NCI-H774 (cell line): ENCODE measurements at places on chromosomes 4 and X.

DNA sequence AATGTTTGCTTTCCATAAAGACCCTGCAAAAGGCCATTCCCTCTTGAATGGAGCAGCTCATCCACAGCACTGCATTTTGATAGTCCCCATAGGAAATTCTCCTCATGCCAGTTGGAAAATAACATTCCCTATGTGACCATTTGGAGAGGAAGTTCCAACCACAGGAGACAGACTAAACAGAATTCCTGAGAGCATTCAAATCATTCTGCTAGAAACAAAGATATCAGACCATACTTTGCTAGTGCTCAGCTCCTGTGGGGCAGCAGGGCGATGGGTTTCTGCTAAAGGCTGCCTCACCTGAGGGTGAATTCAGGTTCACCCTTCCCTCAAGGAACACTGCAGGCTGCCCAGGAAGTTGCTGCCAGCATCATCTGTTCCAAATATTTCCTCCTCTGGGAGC, 58.8 kb downstream of the LNX1 start:
- no peak for DNase-seq

GRCh38 chr4:142701017-142701416, 145.1 kb downstream of the INPP4B start:
- no peak for DNase-seq

GRCh38 chrX:109390556-109390955, 91.3 kb downstream of the GUCY2F start:
- DNase-seq: no peak

DNA sequence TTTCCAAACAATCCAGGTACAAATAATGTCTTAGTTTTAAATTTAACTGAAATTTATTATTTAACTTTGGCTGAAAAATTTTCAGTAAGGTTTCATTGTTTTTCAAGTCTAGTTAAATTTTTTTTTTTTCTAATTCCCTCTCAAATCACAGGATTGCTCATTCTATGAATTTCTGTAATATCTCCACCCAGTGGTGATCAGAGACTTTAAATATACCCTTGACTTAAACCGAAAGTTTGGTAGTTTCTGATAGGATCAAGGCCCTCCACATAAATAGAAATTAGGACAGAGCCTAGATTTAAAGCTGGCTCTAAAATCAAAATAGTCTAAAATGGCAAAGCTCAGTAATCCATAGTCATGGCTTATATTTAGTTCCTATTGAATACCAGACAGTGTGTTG, 175.4 kb downstream of the TBCK start:
- no peak for DNase-seq

DNA sequence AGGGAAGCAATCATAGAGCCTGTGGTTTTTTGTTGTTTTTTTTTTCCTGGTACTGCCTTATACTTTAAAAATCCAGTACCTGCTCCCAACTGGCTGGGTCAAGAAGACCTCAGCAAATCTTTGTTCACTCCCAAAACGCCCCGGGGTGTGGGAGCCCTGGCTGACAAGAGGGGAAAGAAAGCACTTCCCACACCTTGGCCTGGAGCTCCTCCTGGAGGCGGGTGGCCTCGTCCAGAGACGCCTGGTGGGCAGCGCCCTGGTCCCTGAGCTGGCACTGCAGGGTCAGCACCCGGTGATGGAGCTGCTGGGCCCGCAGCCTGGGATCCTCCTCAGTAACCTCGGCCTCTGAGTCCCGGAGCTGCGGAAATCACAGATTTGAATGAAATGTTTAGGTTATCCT, 38.2 kb downstream of the C4orf50 start:
- peak; percentile 33 for DNase-seq

- no peak for DNase-seq
Observed at GRCh38 chr4:146490106-146490505, 31.6 kb downstream of the SLC10A7 start.

DNA sequence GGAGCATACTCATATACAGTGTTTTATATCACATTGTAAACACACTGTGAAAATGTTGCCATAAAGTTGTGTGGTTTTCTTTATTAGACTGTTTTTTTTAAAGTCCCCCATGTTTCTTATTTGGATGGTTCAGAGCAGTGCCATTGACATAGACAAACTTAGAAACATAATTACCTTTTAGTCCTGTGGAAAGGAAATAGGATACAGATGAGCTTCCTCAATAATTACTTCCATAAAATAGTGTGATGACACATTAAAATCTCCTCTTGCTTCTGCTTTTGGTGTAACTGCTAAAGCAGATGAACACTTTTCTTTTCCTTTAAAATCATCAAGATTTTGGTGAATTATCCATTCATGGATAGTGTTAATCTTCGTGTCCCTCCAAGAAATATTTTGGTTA, 52.9 kb upstream of the LIMCH1 start:
- no peak for DNase-seq

- no peak for DNase-seq
Observed at GRCh38 chr4:166198041-166198440, 325.0 kb downstream of the TLL1 start.

- DNase-seq: no peak
Observed at GRCh38 chr4:122855353-122855890, 28.8 kb downstream of the FGF2 start.

DNA sequence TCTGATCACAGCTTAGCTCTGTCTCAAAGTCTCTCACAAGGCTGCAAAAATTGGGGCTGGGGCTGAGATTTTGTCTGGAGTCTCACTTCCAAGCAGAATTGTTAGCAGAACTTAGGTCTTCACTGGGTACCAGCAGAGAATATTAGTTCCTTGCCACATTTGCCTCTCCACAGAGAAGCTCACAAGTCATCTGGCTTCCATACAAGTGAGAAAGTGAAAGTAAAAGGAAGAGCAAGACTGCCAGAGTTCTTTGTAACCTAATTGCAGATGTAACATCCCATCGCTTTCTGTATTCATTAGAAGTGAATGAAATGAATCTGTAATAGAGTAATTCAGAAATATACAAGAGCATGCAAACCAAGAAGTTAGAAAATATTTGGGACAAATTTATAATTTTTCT, 624.1 kb upstream of the GNPDA2 start:
- DNase-seq: peak; percentile 19

- no peak for DNase-seq
Observed at GRCh38 chrX:148928811-148929210, 428.4 kb downstream of the AFF2 start.

DNA sequence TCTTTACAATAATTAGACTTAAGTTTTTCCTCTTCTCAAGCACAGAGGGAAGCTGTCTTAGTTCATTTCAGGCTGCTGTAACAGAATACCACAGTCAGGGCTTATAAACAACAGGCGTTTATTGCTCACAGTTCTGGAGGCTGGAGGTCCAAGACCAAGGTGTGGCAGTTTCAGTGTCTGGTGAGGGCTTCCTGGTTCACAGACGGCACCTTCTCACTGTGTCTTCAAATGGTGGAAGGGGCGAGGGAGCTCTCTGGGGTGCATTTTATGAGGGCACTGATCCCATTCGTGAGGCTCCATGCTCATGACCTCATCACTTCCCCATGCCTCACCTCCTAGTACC, 115.7 kb upstream of the MXRA5 start:
- no peak for DNase-seq

GRCh38 chr4:171186700-171187099, 626.5 kb upstream of the GALNTL6 start:
- DNase-seq: no peak

DNA sequence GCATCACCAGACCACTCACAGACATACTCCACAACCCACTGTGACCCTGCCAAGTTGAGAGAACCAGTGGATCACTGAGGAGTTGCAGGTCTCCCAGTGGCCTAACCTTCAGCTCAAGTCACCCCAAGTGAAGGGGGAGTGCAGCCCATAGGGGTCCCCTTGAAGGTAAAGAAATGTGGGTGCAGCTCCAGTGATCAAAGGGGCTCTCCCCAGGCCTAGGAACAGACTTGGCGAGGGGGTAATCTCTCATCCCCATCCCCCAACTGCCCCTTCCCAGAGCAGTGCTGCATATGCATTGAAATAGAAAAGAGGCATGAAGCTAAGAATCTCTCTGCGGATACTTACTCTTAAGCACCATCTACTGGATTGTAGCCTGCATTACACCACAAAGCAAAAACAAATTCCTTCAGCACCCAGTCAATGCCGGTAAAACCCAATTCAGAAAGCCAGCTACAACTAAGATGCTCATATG, 27.0 kb downstream of the MAGEE1 start:
- no peak for DNase-seq

DNA sequence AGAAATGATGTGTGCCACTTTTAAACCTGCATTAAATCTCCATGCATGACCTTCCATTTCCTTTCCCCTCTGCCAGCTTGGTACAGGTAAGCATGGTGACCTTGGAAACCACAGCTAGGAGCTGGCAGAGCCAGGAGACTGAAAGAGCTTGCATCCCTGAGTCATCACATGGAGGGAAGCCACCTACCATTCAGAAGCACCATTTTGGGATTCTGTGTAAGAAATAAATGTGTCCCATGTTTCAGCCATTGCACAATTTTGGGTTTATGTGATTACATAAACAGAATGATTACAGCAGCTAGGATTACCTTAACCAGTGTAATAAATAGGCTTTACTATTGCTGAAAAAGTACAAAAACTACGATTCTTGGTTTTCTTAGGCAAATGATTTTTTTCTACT, 17.3 kb upstream of the CCDC149 start:
- DNase-seq: no peak

DNA sequence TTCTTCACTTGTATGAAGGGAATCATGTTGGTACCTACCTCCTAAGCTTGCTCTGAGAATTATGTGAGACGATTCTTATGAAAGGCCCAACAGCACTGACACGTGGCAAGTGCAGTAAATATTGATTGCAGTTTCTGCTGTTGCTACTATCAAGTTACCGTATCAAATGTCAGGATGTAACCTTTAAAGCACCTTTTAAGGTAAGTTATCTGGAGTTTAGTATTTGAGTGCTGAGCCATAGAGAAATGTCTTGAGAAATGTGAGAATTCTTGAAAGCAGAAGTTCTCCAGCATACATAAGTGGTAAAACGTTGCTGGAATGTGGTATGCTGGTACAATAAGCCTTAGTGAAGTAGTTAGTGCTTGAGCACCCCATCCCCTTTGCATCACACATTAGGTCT, 90.4 kb downstream of the PHOX2B start:
- DNase-seq: no peak

- no peak for DNase-seq
Observed at GRCh38 chrX:103376979-103377324, 614 bp downstream of the BEX3 start.

DNA sequence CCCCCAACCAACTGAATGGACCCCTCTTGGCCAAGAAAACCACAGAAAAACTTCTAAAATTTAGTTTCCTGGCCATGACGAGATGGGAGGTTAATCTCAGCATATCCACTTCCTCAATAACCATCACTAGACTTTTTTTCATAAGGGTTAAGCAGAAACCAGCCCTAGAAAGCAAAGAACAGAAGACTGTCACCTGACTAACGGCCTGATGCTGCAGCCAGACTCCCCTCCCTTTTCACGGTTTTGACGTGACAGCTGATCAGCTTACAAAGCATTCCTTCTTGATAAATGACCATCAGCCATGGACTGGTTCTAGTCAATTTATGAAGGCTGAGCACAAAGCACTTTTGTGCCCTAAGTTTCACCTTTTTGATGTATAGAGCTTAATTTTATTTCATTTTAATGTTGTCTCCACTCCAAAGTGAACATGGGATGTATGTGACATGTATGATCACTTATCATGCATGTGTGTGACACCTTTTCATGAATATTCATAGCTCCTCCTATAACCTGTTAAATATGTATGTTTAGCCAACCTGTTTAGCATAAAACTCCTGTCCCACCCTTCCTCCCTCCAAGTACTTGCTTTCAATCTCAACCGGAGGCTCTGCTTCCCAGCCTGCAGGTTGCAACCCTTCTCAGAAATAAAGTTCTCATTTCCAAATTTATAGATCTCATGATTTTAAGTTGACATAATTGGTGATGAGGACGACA, 56.3 kb downstream of the SERTM2 start:
- no peak for DNase-seq

DNA sequence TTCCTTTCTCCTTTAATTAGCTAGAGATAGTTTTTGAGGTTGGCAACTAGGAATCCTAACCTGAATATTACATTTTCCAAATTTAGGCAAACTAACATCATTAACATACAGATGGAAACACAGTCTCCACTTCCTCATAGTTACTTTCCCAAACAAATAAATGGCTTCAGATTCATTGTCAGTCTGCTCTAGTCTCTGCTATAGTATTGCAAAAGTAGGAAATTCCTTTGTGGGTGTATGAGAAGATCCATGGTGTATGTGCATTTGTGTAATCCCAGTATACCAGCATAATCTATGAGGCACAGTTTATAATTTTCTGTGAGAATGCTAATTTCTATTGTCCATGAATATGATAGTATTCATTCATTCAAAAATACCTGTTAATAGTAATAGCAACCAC, 3.0 kb upstream of the NDP start:
- DNase-seq: no peak

DNA sequence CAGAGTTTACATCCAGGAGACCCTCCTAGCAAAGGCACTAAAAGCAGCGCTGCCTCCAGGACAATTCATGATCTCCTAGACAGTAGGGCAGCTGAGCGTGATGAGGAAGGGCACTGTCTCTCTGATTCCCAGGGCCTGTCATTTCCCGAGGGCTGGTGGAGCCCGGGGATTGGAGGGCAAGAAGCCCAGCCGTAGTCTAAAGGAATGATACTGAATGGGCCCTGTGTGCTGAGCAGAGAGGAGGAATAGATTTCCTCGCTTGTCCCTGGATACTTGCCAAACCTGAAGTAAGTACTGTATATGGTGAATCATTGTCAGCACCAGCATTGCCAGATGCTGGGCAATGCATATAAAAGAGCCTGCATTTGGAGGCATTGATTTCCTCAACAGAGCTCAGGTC, 88.0 kb upstream of the SLITRK2 start:
- no peak for DNase-seq

DNA sequence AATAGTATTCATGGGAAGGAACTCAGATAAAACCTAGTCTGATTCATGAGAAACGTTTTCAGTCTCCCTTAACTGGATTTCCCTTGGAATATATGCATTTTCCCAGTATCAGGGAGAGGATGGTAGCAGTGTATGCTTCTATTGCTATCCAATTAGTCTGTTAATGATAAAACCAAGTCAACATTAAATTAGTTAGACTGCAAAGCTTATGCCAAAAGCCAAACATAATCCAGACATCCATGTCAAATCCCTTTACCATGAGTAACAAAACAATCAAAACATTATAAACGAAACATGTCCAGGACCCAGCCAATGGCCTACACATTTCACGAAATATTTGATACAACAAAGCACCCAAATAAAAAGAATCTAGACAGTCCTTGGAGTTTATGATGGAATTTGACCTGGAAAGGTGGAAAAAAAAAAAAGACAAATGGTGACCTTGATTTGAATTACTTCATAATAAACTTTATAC, 34.5 kb upstream of the VEGFD start:
- DNase-seq: no peak

- no peak for DNase-seq
Observed at GRCh38 chr4:155688211-155688610, 21.6 kb downstream of the GUCY1A1 start.

DNA sequence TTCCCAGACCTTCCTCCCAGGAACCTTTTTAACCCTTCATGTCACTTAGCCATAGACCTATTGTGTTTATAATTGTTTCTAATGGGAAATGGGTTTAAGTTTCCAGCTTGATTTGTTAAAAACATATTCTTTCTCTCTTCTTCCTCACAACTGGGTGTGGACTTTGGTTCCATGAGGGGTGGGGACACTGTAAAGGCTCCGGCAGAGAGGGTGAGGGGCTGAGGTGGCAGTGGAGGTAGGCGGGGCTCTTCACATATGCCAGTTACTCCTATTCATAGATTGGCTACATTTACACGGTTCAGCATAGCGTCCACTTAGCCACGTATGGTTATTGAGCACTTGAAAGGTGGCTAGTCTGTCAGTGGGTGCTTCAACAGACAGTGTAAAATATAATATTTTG, 7.8 kb downstream of the INTS6L start:
- no peak for DNase-seq

- no peak for DNase-seq
Observed at GRCh38 chrX:57964975-57965374, 54.7 kb upstream of the ZXDA start.
